ENCODE measurements at places on chromosomes 3 and 15.

DNA sequence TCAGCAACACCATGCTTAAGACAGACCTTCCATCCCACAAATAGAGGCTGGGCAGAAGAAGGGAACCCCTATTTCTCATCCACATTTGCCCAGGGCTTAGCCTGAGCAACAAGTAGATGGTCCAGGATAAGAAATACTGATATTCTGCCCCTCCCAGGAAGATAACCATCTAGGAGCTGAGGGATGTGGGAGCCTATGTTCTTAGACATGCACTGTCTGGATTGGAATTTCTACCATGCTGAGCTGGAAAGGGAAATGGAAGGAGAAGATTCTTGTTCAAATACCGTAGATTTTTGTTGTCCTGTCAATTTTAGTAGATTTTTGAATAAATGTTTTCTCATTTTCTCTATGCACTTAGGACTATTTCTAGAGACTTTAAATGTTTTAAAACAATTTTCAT, 450.7 kb upstream of the SEMA6D start:
- DNase-seq = no peak

- DNase-seq = no peak
Measured at GRCh38 chr3:144380849-144381248, 409.2 kb downstream of the DIPK2A start.

- no peak for DNase-seq
Measured at GRCh38 chr3:170220871-170221270, 1.4 kb upstream of the PRKCI start.

DNA sequence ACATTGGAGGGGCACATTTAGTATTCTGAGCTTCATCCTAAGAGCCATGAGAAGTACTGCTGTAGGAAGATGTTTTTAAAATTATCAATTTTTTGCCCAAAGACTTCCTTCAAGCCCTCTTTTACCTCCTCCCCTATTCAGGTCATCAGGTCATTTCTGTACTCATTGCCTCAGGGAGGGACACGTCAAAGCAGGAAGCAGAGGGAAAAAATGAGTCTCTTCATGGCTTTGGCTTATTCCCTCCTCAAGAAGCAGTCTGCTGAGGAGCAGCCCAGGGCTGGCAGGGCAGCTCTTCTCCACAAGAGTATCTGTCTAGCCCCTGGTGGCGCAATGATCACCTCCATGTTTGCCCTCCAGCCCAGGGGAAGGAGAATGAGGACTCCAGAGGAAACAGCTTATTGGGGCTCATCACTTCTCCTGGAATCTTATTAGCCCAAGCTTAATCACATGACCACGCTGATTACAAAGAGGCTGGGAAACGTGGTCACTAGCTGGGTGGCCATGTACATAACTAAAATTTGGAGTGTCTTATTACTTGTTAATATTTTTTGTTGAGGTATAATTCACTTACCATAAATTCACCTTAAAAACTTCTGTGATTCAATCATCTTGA, 44.2 kb upstream of the GATA2 start:
- DNase-seq = no peak

- DNase-seq = no peak
Measured at GRCh38 chr3:51269466-51269865, 115.6 kb upstream of the MANF start.

- no peak for DNase-seq
Measured at GRCh38 chr15:90315278-90315982, 36.7 kb upstream of the ZNF774 start.

GRCh38 chr15:70867911-70868467, 14.0 kb upstream of the LARP6 start:
- DNase-seq = no peak

DNA sequence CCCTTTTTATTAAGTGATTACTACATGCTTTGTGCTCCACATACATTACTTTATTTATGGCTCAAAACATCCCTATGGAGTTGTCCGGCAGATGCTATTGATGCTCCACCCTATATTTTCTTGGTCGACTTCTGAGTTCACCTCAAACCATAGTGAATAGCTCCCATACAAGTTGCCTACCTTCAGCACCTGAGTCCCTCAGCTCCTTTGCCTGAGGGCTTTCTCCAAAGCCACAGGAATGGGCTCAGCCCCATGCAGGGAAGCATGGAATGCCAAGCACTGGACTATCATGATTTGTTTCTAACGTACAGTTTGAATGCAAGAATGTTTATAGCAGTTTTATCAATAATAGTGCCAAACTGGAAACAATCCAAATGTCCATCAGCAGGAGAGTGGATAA, 124.8 kb upstream of the TNIK start:
- DNase-seq = no peak

DNA sequence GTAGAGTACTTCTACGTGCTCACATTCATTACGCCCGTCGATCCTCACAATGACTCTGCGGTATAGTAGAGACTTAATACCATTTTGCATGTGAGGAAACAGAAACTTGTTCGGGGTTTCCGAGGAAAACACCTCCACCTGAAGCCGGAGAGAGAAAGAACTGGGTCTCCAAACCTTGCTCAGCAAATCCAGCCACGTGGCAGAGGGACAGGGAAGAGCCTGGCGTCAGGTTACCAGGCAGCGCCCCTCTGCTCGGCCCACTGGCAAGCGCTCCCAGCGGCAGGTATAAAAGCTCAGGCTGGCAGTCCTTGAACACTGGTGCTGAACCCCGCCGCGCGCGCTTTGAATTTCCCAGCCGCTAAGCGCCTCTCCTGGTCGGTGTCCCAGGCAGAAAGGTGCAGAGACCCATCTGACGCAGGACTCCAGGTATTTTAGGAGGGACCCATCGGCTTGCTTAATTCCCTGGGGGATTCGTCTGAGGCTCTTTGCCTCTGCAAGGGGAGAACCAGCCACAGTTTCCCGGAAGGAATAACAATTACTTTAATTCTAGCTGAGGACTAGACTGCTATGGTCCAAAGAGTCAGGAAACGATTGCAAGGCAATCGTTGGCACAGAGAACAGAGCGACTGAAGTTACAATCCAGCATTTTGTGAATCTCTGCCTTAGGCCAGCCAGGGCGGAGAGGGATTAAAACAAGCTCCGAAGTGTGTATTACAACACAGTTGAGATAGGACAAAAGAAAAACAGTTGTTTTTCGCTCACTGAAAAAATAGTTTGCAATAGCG, at the start of gene C2CD4A:
TSS of gene C2CD4A (plus strand) at position 315 of the 785 bp plus-strand sequence. CDS start 637 bp downstream, outside the sequence.
- DNase-seq = no peak

DNA sequence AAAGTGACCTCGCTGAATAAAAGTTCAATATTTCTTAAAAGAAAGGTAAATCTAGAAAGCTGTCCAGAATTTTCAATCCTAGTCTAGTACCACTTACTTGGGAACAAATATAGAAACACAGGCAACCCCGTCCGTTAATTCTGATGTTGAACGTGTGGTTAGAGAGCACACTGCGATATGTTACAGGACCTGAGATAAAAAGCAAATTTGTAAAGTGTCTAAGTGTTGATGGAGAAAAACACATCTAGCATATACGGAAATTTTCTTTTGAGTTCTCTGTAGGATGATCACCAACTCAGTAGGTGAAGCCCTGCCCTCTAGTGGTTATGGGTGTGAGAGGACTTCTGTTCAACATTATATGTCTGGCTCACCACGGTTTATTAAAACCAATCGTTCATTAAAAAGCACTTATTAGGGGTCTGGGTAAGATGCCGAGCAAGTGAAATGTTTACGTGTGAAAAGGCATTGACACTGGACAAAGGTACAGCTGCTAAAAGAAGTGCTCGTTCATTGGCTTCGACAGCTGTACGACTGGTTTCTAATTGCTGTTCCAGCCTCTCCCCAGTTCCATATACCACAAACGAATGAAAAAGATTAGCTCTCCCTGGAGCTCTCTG, 1.0 kb upstream of the ATP2C1 start:
- peak; percentile 50 for DNase-seq

DNA sequence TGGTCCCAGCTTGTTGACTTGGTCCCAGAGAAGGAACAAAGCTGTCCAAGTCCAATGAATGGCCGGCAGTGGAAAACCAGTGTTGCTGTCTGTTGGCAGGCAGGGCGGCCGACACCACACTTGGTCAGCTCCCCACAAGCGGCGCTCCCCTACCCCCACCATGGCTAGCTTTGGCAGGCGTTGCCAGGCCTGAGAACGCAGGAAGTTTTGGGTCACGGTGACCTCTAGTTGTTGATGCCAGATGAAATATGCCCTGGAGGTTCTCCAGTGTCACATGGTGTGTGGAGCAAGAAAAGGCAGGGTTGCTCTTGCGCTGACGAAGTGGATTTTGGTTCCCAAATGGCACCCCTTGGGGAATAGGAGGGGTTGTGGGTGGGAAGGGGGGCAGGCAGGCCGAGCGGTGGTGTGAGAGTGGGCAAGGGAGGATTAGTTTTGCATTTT, 72.7 kb upstream of the TPRG1 start:
- no peak for DNase-seq

- DNase-seq = no peak
Measured at GRCh38 chr3:99630815-99631214, 7.6 kb upstream of the COL8A1 start.

- no peak for DNase-seq
Measured at GRCh38 chr15:33296050-33296449, 14.7 kb upstream of the RYR3 start.

GRCh38 chr3:100263583-100263982, 2.8 kb downstream of the TBC1D23 start:
- DNase-seq = no peak

DNA sequence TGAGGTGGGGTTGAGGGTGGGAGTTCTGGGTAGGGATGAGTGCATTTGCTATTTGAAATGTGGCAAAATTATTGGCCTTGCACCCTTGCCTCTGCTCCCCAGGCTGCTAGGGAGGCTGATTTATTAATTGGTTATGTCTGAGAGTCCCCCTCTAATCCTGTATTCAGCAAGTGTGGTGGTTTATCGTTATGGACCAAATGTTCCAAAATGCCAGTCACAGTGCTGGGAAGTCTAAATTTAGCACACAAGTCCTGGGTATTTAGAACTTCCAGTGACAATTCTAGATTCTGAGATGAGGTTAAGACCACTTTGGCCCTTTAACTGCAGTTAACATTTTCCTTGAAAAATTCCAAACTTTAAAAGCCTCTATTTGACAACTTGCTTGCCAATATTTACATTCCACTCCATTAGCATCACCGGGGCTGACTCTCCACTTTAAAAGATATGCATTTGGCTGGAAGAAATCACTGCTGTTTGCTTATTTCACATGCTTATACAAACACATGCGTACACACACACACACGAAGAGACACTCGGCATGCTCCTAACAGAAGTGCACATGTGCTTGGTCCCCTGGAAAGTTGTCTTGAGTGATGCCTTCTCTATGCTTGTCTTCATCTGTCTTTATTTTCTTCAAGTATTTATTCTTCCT, 247.7 kb downstream of the IL20RB start:
- DNase-seq = no peak

DNA sequence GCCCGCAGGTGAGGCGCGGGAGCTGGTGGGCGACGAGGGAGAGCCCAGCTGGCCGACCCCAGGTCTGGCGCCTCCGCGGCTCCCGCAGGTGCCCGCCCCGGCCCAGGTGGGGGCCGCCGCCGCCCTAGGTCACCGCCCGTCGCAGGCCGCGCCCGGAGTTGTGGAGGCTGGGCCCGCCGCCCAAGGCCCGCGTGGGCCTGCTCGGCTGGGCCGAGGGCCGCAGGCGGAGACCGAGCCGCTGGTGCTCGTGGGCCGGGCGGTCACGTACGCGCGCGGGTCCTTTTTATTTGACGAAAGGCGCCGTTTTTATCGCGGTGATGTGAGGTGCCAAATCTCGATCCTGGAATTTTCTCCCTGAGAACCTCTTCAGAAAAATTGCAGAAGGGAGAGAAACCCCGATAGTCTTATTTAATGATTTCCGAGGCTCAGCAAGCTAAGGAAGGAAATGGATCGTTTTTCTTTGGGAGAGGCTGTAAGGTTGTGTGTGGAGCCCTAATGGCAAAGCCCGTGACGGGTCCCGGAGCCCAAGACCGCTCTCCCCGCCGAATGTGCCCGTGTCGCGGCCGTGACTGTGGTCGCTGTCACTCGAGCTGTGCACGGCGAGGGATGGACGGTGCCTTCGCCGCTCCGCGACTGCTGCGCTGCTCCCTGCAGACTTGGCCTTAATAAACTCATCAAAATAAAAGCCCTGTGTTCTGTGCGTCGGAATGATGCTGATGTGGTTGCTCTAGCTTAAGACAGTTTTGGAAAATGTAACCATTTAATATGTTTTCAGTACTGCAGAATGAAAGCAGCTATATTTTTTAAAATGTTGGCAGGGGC, 612 bp downstream of the APPL1 start:
- DNase-seq = peak; percentile 33

DNA sequence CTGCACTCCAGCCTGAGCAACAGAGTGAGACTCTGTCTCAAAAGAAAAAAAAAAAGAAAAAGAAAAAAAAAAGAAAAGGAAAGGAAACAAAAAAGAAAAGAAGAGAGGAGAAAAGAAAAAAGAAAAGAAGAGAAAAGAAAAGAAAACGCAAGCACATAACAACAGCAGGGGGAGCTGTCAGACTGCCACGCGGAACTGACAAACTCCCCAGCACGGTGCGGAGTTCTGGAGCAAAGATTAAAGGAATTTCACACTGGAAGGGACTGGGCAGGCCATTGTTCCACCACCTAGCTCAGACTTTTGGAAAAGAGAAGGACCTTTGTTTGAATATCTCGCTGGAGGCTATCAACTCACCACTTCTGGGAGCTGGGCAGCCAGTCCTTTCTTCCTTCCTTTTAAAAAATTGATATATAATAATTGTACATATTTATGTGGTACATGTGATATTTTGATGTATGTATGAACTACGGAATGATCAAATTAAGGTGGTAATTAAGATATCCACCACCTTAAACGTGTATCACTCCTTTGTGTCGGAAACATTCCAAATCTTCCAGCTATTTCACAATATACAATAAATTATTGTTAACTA, 40.5 kb downstream of the DPPA2 start:
- no peak for DNase-seq

DNA sequence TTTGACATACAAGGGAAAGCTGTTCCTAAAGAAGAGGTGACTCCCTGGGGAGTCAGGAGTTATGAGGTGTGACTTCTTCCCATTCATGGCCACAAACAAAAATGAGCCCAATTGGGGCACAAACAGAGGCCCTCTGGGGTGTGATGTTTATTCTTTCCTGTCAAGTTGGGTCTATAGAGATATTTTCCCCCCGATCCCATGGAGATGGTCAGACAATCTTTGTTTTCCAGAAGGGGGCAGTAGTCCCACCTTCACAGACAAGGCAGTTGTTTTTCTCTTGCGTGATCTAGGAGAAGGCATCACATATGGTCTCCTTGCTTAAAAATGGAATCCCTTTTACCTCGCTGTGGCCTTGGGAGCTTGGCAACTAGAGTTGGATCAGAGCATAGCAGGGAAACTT, 110.3 kb downstream of the MFSD1 start:
- DNase-seq = no peak

GRCh38 chr15:58551764-58552504, 120.1 kb downstream of the LIPC start:
- peak; percentile 55 for DNase-seq
